Progenitor cell of endocrine pancreas (in vitro differentiated cells): ENCODE measurements at places on chromosomes 16 and 17.

- no peak for DNase-seq
Observed at GRCh38 chr17:8836821-8837562, 30.5 kb downstream of the PIK3R6 start.

DNA sequence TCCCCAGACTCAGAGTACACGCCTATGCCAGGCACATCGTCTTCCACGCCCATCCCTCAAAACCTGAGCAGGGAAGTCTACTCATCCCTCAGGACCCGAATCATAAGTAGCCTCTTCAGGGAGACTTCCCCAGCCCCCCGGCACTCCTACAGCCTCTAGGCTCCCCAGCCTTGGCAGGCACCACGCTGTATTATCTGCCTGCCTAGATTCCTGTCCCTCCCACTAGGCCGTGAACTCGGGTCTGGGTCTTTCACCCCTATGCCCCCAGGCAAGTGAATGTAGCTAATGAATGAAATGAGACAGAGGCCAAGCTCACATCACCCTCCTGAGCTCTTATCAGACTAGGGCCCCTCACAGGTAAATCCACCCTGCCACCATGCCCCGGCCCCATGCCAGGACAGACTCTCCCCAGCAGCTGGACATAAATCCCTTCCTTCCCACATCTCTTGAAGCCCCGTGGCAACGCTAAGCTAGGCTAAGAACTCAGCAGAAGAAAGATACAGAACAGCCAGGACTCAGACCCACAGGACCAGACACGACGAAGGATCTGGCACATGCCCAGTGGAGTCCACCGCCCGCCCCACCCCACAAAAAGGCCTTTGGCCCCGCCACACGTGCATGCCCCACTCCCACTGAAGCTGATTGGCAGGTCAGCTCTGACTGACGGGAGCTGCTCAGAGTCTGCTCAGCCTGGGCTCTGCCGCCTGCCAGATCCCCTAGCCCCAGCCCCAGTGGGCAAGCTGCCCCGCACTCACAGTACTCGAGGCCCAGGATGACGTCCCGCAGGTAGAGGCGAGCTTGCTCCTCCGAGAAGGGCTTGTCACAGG lies 13.0 kb downstream of the CAMKK1 start:
- DNase-seq: no peak

- no peak for DNase-seq
Observed at GRCh38 chr16:83682116-83682867, 125.5 kb upstream of the HSBP1 start.

- no peak for DNase-seq
Observed at GRCh38 chr16:1980030-1980769, 1.1 kb downstream of the NOXO1 start.

- no peak for DNase-seq
Observed at GRCh38 chr16:72876221-72876620, 171.7 kb downstream of the ZFHX3 start.

DNA sequence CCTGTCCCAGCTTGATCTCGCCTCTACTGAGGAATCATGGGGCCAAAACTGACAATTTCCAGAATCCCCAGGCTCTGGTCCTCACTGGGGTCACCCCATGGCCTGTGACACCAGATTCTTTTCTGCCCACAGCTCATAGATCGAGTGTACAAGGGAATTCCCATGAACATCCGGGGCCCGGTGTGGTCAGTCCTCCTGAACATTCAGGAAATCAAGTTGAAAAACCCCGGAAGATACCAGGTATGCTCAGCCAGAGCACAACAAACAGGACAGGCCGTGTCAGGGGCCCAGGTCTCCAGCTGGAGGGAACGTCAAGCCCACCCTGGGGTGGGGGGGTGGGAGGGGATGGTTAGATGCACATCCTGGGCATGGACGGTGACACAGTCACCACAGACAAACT lies 17.5 kb downstream of the USP6 start:
- DNase-seq: no peak

- DNase-seq: no peak
Observed at GRCh38 chr16:55301385-55302008, 22.5 kb upstream of the IRX6 start.

GRCh38 chr16:84451781-84452180 lies 52.7 kb downstream of the MEAK7 start:
- DNase-seq: no peak

GRCh38 chr17:1545618-1546017 lies 17.0 kb downstream of the PITPNA start:
- no peak for DNase-seq

DNA sequence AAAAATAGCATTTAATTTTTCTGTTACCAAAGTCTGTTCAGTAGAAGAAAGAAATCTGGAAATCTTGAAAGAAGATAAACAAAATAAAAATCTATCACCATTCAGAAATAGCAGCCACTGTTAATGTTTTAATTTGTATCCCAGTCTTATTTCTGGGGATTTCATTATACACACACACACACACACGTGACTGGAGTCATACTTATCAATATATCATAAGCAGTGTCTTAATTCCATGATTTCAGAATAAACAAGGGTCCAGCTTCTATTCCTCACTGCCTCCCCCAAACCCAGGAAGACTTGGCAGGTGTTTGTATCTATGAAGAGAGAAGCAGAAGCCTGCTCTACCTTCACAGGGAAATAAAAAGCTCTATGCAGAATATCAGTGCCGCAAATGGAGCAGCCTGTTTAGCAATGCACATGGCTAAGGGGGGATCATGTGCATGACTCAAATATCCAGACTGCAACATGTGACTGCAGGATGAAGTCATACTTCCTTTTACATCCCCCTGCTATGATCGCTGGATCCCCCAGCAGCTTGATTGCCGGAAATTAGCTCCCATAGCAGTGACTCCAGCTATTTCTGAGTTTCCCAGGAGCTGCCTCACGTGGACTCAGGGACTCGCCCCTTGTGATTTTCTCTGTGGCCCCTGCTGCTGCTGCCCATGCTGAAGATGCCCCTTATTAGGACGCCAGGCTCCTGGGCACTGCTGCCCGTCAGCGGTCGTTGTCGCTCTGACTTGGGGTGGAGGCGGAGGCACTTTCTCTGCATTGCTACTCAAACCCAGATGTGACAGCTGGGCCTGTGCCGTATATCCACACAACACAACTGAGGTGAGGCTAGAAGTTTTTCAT lies 341.0 kb downstream of the CPPED1 start:
- DNase-seq: no peak

DNA sequence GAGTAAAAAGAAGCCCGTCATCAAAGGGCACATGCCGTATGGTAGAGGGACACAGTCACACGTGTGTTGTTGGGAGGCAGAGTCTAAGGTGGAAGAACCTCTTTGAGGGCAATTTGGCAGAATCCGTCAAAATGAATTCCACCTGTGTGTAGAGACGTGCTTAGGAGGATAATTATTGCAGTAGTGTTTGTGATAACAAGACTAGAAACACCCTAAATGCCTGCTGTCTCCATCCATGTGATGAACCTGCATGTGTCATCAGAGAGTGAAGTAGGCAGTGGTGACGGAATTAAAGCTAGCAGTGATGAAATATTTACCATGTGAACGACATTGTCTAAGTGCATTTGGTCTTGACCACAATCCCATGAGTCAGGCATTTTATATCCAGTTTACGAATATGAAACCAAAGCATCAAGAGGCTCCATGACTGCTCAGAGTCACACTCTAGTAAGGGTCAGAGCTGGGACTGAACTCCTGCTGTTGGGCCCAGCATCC lies 61.3 kb upstream of the ADORA2B start:
- no peak for DNase-seq

DNA sequence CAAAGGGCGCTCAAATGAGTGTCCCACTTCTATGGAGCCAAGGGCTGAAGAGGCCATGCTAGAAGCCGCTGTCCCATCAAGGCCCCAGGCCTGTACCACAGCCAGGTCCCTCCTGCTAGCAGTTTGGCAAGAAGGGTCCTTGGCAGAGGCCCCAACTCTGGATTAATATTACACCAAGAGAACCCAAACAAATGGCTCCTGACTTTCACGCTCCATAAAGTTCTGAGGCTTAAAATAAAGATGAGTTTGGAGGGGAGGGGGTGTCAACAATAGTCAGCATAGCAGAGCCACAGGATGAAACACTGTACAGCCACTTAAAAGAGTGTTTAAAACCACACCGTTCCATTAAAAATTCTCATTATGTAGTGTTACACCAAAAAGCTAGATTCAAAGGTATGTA lies 30.5 kb downstream of the CUEDC1 start:
- no peak for DNase-seq

- DNase-seq: no peak
Observed at GRCh38 chr17:65677932-65678331, 116.5 kb upstream of the AXIN2 start.

- DNase-seq: no peak
Observed at GRCh38 chr16:47234-47633, 6.2 kb downstream of the POLR3K start.

- no peak for DNase-seq
Observed at GRCh38 chr16:959232-960040, 11.3 kb downstream of the LMF1 start.

DNA sequence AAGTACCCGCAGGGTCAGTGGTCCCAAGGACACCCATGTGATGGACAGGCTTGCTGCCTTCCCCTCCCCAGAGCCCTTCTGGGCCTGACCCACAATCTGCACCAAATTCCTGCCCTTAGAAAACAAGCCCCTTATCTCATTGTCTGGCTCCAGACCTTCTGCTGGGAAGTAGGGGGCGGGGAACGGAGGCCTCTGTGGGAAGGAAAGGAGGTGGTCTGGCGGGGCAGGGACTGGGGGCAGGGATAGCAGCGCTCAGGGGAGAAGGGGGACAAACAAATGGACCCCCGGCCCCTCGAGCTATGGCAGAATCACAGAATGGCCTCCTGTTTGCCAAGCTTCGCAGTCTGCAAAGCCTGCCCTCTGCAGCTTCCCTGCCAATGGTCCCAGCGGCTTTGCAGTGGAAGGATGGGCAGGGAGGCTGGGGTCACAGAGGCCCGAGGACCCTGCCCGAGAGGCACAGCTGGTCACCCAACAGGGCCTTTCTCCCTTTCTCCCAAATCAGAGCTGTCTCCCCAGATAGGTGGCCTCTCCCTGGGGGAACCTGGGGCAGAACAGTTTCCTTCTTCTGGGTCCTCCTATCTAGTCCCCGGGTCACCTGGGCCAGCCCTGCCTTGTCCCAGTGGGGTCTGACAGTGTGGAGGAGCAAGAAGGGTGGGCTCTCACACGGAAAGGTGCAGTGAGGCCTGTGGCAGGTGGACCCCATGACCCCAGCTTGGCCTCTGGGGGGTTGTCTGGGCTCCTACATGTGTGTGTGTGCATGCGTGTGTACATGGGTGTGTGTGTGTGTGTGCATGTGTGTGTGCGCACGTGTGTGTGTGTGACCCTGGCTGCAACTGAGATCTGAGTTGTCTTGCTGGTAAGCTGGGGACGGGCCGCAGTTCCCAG lies 25.5 kb downstream of the TMEM235 start:
- DNase-seq: no peak

DNA sequence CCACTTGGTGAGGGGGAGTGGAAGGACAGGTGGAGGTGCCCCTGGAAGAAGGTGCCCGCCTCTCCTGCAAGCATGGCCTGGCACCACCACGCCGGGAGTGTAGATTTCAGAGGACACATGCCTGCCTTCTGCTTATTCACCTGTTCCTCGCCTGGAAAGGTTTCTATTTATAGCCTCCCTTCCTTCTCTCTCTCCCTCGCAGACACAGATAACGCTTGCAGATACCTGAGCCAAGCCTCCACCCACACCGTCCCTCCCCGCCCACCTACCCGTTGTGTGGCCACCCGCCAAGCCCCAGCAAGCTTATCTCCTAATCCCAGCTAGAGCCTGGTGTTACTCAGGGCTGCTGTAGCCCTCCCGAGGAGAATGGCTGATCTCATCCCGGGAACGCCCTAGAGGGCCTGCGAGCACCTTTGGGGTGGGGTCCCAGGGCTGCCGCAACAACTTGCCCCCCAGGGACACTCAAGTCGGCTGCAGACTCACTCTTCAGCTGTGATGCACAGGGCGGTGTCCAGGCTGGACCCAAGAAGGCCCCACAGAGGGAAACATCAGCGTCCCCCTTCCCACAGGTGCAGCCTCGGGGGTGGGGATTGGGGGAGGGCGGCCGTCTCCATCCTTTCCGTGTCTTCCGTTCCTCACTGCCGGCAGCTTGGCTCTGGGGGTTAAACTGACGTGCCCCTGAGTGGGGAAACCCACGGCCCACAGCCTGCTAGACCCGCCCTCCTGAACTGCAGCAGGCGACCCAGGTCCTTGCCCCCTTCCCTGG lies 1.9 kb upstream of the SNAI3 start:
- DNase-seq: peak; percentile 8

- DNase-seq: no peak
Observed at GRCh38 chr16:27907457-27907972, 156.0 kb downstream of the GSG1L start.

- no peak for DNase-seq
Observed at GRCh38 chr17:3447625-3448024, 14.0 kb upstream of the OR1E2 start.

GRCh38 chr17:7840441-7840840 lies 6.4 kb downstream of the KDM6B start:
- no peak for DNase-seq
